ENCODE measurements at places on chromosomes 6 and 20. TPM values are rescaled to one million over a fixed set of nuclear protein-coding genes. Genes with fewer than 3 reads are reported as not detected.

BANF2 gene
- total RNA-seq = not detected

OPN5 gene
- not detected for total RNA-seq

DNMT3B gene
- total RNA-seq = 1.5 TPM

SLC22A16 gene
- not detected for total RNA-seq

ACOT8 gene
- 23.4 TPM for total RNA-seq

EPPIN gene
- total RNA-seq = not detected

BPI gene
- not detected for total RNA-seq

CST4 gene
- not detected for total RNA-seq

MUC21 gene
- not detected for total RNA-seq

MRAP2 gene
- 0.59 TPM for total RNA-seq

ACTR5 gene
- total RNA-seq = 7.0 TPM

EPB41L1 gene
- total RNA-seq = 39.8 TPM

GABRR2 gene
- total RNA-seq = under 0.01 TPM

AGPAT4 gene
- total RNA-seq = 6.4 TPM

SF3B5 gene
- 38.5 TPM for total RNA-seq

EMILIN3 gene
- not detected for total RNA-seq

VSX1 gene
- not detected for total RNA-seq

TBXT gene
- not detected for total RNA-seq

CD93 gene
- total RNA-seq = 0.69 TPM

GPLD1 gene
- 0.32 TPM for total RNA-seq

ADTRP gene
- total RNA-seq = 4.9 TPM

MICB gene
- total RNA-seq = 6.5 TPM

BPIFA2 gene
- not detected for total RNA-seq

SNTA1 gene
- 10.9 TPM for total RNA-seq

PPP1R14C gene
- total RNA-seq = under 0.01 TPM

KPNA5 gene
- total RNA-seq = 12.8 TPM

ARFGAP1 gene
- 103 TPM for total RNA-seq

EYS gene
- total RNA-seq = 0.05 TPM

KHDC1 gene
- 3.0 TPM for total RNA-seq

ACTL10 gene
- 2.7 TPM for total RNA-seq

PPP1R3G gene
- total RNA-seq = 1.5 TPM

ANKRD66 gene
- not detected for total RNA-seq

ADGRF5 gene
- under 0.01 TPM for total RNA-seq

AAR2 gene
- total RNA-seq = 16.9 TPM

WDR27 gene
- 19.0 TPM for total RNA-seq

TSPO2 gene
- not detected for total RNA-seq

TLDC2 gene
- 0.30 TPM for total RNA-seq

Data from smooth muscle cell of the umbilical artery (primary cell).